Aorta (tissue), 5 donors: ENCODE measurements at places on chromosomes 5 and 9.

DNA sequence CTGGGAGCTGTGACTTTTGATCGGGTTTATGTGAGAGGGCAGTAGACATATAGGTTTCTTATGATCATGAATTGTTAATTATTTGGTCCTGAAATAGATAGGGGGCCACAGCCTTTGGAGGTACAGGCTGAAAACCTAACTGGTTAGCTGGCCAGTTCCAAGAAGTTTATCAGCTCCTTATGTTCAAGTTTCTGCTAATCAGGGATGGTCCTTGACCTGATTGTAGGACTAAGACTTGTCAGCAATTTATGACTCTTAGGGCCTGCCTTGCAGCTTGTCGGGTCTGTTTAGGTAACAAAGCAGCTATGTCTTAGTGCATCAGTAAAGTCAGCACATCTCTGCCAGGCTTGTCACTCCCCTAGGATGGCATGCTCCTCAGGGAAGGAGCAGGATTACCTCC, 151.8 kb upstream of the RUSC2 start:
- DNase-seq = no peak

DNA sequence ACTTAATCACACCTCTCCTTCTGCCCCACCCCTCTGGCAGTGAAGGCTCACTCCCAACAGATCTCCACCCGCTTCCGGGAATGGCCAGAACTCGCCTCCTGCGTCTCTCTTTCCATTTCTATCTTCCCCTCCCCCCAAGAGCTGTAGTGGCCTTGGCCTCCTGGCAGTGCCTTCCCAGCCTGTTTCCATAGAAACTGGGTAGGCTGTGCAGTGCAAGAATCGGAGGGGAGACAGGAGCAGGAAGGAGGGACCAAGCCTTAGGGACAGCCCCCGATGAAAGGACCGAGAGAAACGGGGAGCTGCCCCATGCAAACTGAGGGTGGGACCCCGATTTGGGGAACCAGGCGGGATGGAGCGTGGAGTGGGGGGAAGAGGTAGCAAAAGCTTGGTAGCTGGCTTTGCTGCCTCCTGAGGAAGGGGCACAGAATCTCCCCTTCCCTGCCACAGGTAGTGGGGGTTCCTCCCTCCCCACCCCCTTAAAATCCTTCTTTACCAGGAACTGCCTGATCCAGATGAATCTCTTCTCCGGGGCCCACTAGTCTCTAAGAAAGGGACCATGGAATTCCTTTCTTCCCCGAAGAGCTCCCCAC, 4.5 kb upstream of the PCDH1 start:
- DNase-seq = no peak

- no peak for DNase-seq
Measured at GRCh38 chr5:144151026-144151425, 19.4 kb downstream of the YIPF5 start.

DNA sequence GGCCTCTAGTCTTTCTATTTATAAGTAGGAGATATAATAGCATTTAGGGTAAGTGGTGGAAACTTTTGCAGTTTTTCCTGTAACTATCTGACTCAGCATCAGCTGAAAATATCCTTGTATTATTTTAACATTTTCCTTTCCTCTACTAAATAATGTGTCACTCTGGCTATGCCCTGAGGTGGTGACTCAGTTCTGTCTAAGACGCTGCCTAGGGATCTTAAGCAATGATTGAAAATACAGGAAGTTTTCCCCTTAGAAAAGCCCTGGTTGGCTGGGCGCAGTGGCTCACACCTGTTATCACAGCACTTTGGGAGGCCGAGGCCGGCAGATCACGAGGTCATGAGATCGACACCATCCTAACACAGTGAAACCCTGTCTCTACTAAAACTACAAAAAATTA, 9.3 kb upstream of the EDIL3 start:
- peak; percentile 82 for DNase-seq

- no peak for DNase-seq
Measured at GRCh38 chr9:130473566-130473965, 28.8 kb downstream of the ASS1 start.

GRCh38 chr5:166860426-166860825, 1431.0 kb upstream of the WWC1 start:
- no peak for DNase-seq

GRCh38 chr9:92666912-92667532, 2.9 kb downstream of the IPPK start:
- no peak for DNase-seq

DNA sequence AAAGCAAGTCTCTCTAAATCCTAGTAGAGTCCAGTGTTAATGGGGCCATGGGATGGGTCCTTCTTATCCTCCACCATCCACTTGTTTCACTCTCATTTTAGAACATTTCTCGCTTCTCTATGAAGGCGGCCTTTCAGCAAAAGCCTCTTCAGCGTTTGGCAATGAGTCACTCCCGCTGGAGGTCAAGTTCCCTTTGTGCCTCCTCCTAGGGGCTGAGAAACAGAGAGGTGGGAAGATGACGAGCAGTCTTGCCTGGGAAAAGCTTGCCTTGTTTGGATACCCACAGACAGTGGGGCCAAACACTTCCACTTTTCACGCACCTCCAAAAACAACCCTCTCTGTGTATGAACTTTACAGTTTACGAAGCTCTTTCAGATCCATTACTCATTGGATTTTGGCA, 168.8 kb downstream of the GABBR2 start:
- DNase-seq = no peak
